OCI-LY7 (cell line): ENCODE measurements at places on chromosomes 11 and 22. TPM values are rescaled to one million over a fixed set of nuclear protein-coding genes. Genes with fewer than 3 reads are reported as not detected.

Gene KIF18A
- 42.3 and 47.1 TPM in 2 replicates for total RNA-seq

Gene MMP1
- not detected in 2 replicates for total RNA-seq

- DNase-seq = no peak
These were observed 25.9 kb upstream of the PDE2A start for GRCh38 chr11:72700146-72700545.

Gene SEZ6L
- not detected in 2 replicates for total RNA-seq

GRCh38 chr11:117072517-117073461 is 25.4 kb downstream of the SIK3 start:
- DNase-seq = no peak

GRCh38 chr11:120900643-120901042 is 123.3 kb upstream of the TBCEL start:
- no peak for DNase-seq

GRCh38 chr11:68960294-68961071 is 20.3 kb downstream of the MRGPRD start:
- DNase-seq = no peak

GRCh38 chr22:38835888-38836301 is 7.9 kb downstream of the NPTXR start:
- no peak for DNase-seq

GRCh38 chr11:57363131-57364080 is 17.5 kb downstream of the PRG3 start:
- no peak for DNase-seq
